ENCODE measurements at places on chromosomes 1 and 21.

DNA sequence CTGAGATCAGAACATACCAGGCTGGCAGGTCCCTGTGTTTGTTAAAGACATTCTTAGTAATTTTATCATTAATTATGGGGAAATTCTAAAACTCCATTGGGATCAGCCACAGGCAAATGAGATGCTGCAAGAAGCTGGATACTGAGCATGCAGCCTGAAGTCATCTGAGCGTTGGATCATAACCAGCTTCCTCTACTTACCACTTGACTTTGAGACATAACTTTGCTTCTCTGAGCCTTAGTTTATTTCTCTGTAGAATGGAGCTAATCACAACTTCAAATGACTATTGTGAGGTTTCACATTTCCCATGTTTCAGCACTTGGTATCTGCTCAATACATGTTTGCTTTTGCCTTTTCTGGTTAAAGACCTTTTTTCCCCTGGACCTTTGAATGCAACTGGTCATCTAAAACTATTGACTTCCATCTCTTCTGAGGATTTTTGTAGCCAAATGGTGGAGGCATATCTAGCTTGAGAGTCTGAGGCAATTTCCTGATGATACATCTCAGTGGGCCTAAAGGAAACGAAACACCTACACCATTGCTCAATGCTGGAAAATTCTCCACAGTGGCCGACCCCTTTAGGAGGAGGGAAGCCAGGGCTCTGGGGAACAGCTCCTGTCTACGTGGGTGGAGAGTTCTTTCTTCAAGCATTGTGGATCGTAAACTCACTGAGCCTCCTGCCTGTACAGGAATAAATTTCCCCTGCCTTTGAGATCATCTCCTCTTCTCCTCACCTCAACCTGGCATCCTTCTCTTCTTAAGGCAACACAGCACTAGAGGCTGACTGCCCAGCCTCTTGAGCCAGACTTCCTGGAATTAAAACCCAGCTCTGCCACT lies 109.1 kb upstream of the HOOK1 start:
- DNase-seq: no peak

- DNase-seq: no peak
Measured at GRCh38 chr1:112618114-112618720, 724 bp downstream of the ST7L start.

GRCh38 chr1:204123376-204123775 lies 28.5 kb downstream of the ETNK2 start:
- no peak for DNase-seq

- DNase-seq: no peak
Measured at GRCh38 chr1:108028841-108029388, 63.9 kb upstream of the VAV3 start.

- DNase-seq: no peak
Measured at GRCh38 chr1:38680801-38681510, 178.6 kb downstream of the RRAGC start.

DNA sequence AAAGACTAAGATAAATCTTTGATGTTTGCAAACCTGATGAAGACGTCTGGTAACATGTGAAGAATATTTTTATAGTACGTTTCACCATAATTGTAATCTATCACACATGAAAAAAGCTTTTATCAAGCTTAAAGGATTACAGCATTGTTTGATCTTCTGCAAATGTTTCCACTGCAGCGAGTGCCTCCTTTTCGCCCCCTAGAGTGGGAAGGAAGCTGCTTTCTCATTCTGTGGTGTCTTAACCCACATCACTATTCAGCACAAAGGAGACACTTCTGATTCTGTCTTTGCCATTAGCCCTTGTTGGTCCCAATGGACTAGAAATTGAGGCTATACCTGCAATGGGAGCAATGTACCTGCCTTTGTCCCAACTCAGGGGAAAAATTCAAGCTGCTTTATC lies 46.0 kb upstream of the IL12RB2 start:
- no peak for DNase-seq

GRCh38 chr1:244971552-244972216 lies 107.3 kb upstream of the HNRNPU start:
- DNase-seq: no peak

- no peak for DNase-seq
Measured at GRCh38 chr1:25067518-25068251, 137.6 kb upstream of the RUNX3 start.

- no peak for DNase-seq
Measured at GRCh38 chr1:241641773-241642592, 1.8 kb upstream of the CHML start.

DNA sequence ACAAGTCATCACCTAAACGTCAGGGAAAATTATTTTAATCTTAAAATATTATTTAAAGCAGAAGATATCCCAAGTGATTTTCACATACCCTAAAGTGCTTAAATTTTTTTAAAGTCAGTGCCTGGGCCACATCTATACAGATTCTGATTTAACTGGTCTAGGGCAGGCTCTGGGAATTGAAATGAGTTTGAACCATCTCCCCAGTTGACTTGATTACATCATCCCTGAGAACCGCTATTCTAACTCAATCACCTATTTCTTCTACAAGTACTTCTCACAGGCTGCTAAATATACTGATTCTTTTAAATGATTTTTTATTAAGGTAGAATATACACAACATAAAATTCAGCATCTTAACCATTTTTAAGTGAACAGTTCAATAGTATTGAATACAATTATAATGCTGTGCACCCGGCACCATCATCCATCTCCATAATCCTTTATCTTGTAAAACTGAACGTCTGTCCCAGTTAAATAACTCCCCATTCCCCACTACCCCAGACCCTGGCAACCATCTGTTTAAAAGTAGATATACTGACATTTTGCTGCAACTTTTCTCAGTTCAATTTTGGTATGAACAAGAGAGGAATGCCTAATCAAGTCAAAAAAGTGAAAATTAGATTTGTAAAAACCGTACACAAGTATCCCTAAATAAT lies 19.5 kb downstream of the GART start:
- no peak for DNase-seq

DNA sequence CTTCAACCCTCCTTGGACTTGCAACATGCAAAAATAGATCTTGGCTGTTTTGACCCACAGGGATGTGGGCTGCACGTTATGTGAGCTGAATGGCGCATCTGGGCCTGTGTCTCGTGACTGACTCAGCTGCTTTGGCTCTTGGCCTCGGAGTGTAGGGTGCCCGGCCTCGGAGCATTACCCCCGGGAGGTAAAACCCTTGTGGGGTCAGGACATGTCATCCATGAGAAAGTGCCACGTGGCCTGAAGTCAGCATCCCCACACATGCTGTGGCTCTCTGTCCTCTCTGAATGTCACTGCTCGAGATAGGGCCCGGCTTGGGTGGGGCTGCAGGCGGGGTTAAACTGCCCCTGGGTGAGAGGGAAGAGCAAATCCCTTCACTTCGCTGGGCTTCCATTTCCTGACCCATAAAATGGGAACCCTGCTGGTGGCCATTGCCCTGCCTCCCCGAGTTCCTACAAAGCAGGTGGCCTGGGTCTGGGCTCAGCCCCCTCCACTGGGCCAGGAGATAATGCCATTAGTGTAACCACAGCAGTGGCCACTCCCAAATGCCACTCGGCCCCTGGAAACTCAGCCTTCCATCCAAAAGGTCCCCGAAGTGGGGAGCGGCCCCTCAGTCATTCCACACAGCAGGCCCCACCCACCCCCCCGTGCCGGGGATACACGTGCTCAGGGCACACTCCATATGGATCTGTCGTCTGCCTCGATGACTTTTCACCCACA lies 22.8 kb upstream of the TSPEAR start:
- DNase-seq: no peak

DNA sequence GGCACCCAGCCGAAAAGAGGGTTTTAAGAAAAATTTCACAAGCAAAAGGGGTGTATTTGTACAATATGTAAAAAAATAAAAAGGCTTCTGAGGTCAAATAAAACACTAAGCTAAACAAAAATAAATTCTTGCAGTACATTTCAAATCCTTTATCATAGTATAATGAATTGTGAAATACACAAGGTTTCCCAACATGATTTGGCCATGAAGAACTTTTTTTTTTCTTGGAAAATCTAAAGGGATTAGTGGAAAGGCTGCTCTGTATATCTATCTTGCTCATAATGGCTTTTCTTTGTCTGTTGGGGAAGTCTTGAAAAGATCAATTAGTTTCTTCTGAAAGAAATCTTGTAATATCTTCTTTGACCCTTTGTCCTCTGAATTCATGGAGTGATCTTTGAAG lies 593.4 kb downstream of the PLPP3 start:
- no peak for DNase-seq

DNA sequence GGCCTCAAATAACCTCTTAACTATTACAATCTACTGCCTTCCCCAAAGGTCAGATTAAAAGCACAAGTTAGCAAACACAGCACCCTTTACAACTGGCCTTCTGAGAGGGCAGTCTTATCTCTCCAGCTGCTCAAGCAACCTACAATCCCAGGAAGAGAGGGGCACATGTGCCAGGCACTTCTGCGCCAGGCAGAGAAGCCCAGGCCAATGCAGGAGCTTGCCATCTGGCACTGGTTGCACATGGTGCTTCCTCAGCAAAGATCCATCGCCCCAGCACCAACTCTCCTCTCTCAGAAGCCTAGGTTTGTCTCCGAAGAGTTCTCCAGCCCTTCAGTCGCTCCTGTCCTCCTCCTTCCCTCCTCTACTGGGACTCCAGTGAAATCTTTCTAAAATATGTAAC lies 2.5 kb downstream of the STK40 start:
- no peak for DNase-seq

DNA sequence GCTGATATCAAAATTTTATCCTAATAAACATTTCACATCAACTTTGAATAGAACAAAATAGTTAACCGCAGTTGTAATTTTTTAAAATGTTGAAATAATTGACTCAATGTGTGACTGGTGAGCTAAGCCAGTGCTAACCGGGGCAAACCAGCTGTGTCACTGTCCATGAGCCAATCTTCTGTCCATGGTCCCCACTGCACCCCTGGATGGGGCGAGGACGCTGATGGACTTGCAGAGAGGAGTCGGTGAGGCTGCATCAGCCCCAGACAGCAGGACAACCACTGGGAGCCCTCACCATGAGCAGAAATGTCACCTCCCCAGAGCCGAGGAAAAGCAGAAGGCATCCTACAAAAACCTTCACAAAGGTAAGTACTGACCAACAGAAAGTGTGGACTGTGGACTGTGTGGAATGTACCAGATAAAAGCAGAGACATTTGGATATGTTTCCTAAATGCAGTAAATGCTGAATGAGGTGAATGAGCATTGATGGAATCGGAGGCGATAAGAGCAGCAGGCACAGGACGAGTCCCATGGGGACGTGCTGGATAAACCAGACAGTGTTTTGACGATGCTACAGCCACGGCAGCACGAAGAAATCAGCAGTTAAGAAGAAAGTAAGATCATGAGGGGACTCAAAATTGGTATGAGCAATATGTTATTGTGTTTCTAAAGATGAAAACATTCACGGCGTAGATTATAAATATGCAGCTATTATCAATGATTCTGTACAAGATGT lies 115.0 kb upstream of the BACE2 start:
- DNase-seq: no peak

GRCh38 chr1:63886340-63886739 lies 112.5 kb downstream of the ROR1 start:
- DNase-seq: no peak

DNA sequence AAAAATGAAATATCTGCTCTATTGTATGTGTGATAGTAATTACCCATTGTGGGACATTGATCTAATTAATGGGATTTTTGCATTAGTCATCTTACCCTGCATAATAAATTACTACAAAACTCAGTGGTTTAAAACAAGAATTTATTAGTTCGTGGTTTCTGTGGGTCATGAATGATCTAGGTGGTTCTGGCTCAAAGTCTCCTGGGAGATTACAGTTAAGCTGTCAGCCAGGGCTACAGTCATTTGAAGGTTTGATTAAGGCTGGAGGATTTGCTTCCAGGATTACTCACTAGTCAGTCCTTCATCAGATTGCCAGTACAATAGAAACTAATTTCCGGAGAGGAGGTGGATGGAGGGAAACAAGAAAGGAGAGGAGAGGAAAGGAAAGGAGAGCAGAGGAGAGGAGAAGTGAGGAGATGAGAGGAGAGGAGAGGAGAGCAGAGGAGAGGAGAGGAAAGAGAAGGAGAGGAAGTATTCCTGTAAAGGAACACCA lies 60.4 kb upstream of the TNFSF4 start:
- no peak for DNase-seq

DNA sequence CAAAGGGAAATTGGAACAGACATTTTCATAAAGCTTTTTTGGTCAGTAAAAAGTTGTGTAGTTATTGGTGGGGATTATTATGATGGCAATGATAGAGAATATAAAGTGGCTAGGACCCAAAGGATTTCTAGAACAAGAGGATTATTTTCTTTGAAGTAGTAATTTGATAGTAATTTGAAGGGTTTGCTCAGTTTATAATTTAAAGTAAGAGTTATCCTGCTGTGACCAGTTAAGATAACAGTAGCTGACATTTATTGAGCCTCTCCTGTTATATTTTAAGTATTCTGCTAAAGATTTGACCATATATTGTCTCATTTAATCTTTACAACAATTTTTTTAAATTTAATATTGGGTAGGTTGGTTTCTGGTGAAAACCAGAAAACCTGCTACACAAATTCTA lies 14.7 kb downstream of the CAPZA1 start:
- DNase-seq: no peak

DNA sequence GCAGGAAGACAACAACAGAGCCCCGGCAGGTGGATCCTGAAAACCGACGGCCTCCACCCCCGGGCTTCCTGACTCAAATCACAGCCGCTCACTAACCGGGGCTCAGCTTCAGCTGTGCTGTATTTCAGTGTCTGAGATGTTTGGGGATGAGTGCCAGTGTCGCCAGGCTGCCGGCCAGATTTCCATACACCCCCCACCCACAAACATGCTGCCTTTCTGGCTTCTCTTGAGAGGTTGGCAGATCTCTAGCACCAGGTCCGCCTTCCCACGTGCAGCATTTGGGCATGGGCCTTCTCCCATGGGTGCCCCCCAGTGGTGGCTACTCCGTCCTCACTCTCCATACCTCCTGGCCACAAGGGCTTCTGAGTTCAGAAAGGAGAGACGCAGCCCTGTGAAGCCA lies 34.8 kb downstream of the KCNAB2 start:
- DNase-seq: no peak

- no peak for DNase-seq
Measured at GRCh38 chr1:226312065-226312464, 3.1 kb upstream of the LIN9 start.

GRCh38 chr1:244451539-244451950 lies at the start of gene ADSS2:
Gene ADSS2 (minus strand): TSS chr1:244451909. CDS start chr1:244451817, 92 bp downstream.
- DNase-seq: no peak

DNA sequence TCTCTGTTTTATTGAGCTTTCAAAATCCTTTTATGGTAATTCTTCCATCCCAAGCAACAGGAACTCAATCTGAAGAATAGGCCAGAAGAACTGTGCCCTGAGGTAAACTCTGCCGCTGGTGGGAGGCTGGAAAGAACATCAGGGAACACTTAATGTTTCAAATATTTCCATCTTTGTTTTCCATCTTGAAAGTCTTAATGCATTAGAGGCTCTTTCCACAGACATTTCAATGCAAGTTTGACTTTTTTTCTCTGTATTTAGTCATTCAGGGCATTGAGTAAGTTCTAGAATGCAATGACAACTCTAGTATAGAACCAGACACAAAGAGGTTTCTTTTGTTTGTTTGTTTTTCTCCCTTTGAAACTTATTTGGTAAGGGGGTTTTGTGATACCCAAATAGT lies 61.5 kb downstream of the KIAA0040 start:
- no peak for DNase-seq

Data from cortex of kidney (tissue), 1 donor.